ENCODE measurements at places on chromosomes 16 and 17.

DNA sequence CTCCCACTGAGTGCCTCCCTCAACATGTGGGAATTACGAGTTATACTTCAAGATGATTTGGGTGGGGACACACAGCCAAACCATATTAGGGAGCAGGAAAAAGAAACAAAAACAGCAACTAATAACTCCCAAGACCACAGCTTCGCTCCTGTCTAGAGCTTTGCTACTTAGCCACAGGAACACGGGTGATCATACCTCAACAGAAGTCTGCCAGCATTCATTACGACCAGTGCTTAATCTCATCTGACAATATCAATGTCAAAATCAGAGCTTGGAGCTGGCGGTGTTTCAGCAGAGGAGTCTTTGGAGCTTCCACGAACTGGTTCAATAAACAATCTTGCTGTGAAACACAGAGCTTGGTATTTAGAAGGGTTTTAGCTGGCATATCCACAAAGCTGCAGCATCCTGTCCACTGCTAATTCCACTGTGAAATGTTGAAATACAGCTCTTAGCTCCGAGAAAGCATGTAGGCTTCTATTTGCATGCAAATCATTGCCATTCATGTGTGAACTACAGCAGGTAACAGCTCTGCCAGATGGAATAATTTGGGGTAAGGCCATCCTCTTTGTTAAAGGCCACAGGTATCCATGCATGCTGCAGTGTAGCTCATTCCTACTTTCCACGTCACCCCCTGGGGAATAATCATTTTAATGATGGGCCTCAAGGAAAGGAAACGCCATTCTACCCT lies 128.4 kb upstream of the GOT2 start:
- no peak for DNase-seq

DNA sequence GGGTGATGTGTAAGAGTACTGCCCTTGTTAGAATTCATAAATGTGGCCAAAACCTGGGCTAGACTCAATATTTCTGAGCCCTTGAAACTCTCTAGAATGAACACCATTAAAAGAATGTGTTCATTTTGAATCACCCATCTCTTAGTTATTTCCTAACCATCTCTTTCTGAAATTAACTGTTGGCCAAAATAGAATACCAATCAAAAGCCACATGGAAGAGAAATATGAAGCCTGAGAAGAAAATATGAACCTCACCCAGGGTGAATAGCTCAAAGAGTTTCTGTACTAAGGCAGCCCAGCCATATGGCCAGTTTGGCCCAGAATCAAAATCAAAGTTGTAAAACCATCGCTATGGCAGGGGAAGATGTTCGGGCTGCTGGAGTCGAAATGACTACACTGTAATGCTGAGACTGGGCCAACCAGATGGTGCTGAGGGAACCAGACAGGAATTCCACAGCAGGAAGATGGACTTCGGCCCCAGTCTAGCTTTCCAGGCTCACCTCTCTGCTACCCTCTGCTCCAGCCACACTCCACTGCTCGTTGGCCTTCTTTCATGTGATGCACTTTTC lies 154.3 kb upstream of the ZFHX3 start:
- DNase-seq = no peak

DNA sequence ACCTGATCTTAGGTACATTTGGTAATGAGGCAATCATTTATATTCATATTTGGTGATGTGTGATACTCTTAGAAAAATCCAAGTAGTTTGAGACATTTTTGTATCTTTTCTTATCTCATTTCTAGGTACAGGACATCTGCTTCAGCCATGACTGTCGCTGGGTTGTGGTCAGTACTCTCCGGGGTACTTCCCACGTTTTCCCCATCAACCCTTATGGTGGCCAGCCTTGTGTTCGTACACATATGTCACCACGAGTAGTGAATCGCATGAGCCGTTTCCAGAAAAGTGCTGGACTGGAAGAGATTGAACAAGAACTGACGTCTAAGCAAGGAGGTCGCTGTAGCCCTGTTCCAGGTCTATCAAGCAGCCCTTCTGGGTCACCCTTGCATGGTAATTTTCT lies 312.2 kb downstream of the BCAS3 start:
- no peak for DNase-seq

DNA sequence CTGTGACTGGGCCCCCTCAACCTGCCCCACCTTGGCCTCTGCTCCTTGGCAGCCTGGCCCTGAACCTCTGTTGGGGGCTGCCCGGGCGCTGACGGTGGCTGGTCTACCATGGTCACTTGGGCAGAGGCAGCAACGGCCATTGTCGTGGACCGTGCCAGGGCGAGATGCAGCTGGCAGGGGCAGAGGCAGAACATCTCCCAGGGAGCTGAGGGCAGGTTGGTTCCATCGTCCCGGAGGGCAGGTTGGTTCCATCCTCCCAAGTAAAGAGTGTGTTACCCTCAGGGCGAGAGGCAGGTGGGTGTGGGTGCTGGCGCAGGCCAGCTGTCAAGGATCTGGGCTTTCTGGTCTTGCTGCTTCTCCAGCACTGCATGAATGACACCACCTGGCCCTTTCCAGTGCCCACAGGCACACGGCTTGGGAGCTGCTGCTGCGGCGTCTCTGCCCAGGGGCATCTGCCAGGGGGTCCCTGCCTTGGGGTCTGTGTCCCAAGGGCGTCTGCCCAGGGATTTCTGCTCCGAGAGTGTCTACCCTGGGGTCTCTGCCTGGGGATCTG lies 12.0 kb downstream of the ACSF3 start:
- DNase-seq = no peak

GRCh38 chr17:33178681-33179080 lies 114.4 kb downstream of the ASIC2 start:
- no peak for DNase-seq

DNA sequence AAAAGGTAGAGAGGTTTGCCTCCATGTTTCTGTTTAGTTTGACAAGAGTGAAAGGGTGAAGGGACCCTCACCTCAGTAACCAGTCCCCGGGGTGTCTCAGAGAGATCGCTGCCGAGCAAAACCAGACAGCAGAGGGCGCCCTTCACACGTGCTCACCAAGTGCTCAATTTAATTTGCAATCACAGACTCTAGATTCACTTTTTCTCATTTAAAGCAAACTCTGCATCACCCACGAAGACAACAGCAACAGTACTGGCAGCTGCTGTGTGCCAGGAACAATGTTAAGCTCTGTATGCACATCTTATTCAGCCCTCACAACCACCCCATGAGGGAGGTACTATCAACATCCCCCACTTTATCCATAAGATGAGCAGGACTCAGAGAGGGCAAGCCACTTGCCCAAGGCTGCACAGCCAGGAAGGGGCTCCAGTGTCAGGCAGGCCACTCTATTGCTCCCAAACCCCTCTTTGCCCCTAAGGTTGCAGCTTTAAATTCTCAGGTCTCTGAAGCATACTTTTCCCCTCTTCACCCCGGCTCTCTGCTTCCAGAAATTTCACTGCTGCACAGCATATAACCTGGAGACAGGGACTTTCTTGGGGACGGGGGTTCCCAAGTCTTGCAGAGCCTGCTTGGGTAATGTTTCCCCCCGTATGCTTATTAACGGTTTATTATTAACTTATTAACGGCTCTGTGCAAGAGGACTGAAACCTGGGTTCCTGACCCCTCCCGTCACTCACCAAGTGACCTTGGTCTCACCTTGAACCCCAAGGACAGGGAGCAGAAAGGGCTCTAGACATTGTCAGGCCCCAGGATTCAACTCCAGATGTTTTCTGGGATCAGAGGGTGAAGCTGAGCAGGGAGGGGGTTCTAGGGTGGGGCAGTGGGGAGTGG lies 70.9 kb downstream of the CNGB1 start:
- no peak for DNase-seq

Data from esophagus squamous epithelium (tissue), 5 donors.